ENCODE measurements at places on chromosomes 2 and 18.

DNA sequence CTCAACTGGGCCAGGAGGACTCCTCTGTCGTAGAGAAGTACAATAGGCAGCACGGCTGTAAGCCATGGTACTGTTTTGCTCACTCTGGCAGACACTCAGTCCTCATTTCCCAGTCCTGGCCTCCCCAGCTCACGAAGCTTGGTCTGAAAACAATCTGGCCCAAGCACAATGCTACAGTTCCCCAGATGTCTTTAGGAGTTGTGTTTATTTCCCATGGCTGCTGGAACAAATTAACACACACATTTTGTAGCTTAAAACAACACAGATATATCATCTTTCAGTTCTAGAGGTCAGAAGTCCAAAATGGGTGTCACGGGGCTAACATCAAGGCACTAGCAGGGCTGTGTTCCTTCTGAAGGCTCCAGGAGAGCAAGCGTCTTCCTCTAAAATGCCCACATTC is 13.0 kb downstream of the FABP1 start:
- no peak for DNase-seq

DNA sequence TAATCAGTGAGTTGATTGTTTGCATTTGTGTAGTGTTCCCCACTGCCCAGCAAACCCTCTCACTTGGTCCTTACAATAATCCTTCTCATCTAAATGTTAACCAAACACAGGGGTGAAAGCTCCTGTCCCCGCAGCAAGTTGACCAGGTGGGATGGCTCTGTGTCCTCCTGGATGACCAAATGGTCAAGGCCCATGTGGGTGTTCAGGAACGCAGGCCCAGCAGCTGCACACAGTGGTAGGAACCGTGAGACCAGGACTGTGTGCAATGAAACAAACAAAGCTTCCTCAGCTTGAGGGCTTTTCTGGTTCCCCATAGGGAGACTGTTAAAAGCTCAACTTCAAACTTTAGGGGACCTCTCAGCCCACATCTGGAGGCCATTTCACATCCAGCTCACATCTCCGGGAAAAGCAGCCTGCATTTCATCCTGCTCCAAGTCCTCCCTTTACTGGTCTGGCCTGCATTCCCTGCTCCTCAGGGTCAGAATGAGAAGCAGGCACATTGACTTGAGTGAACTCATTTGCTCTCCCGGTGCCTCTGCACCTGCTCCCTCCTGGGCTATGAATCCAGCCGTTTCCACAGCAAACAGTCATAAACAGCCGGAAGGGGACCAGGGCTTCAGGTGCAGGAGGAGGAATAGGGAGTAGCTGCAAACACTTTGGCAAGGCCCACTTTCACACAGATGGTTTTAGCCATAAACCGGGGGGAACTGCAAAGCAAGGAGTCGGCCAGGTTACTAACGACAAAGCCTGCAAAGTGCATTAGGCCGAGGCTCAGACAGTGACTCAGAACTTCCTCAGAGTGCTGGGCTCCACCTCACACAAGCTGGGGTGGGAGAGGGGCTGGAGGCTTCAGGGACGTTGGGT is 144.7 kb downstream of the CAPN13 start:
- peak; percentile 82 for DNase-seq

DNA sequence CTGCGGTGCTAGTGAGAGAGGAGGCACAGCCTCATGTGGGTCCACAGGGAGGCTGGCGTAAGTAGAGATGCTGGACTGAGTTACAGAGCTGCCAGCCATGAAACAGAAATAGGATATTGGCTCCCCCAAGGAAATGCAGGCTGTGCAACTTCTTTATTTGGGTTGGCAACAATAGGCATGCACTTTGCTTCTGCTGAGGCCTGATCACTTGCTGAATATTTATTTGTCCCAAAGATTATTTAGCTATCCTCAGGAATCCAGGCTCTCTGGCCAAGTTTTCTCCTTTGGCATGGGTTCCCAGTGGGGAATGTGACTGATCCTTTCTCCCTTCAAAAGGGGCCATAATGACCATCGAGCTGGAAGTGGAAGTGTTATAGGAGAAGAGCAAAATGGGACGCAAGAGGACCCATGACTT is 60.0 kb downstream of the MAPK4 start:
- DNase-seq: no peak

GRCh38 chr2:12504443-12504842 is 212.3 kb upstream of the TRIB2 start:
- DNase-seq: no peak

- DNase-seq: no peak
Observed at GRCh38 chr2:135168204-135168856, 116.2 kb downstream of the RAB3GAP1 start.

- no peak for DNase-seq
Observed at GRCh38 chr2:203033395-203033794, 18.7 kb downstream of the NBEAL1 start.

- no peak for DNase-seq
Observed at GRCh38 chr2:110853516-110853915, 121.1 kb downstream of the ACOXL start.

GRCh38 chr2:115560666-115561065 is 1118.2 kb downstream of the DPP10 start:
- DNase-seq: no peak

DNA sequence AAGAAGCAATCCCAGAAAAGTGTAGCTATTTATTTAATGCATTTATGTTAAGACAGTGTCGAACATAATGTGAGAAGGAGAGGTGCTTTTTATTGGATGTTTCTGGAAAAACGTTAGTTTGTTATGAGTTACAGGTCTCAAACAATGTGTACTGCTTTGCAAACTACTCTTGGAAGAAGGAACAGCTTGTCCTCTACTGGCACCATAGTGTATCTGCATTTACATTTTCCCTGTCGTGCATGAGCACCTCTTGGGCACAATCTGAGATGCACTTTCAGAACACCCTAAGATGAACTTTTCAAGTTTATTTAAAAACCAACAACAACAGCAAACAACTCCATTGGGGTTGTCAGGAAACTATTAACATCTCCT is 22.8 kb downstream of the CCNYL1 start:
- DNase-seq: no peak

DNA sequence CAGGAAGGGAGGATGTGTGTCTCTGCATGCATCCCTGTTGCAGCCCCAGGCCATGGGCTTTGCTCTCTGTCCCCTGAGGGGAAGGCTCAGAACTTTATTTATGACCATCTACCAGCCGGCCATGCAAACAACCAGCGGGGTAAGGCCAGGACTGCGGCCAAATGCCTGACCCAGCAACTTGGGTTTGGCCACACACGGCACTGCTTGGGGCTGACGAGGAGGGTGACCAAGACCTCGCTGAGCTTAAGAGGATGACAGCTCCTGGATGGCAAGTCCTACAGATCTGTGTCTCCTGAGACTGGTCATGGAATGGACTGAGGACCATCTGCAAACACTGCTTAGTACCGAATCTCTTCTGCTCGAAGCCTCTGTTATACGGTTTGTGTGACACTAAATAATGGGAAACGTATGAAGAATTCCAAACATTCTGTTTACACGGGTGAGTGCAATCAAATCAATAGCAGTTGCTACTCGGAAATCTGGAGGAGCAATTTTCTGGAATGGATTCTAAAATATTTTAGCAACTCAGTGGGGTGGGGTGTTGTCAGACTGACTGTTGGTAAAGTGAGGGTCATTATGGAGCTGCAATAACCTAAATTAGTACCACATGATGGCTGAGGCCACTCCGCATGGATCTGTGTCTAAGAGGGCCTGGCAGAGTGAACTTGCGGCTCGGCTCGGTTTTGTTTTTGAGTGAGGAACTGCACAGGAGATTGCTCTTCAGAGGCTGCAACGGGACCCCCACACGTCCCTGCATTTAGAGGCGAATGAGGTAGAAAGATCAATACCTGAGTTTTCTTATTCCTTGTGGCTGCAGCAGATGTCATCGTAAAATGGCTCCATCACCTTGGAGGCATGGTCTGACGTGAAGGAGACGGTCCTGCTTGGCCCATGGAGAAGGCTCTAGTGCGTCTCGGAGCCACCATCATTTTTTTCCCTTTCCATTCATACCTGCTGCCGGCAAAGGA is 26.6 kb downstream of the TMEM18 start:
- no peak for DNase-seq

DNA sequence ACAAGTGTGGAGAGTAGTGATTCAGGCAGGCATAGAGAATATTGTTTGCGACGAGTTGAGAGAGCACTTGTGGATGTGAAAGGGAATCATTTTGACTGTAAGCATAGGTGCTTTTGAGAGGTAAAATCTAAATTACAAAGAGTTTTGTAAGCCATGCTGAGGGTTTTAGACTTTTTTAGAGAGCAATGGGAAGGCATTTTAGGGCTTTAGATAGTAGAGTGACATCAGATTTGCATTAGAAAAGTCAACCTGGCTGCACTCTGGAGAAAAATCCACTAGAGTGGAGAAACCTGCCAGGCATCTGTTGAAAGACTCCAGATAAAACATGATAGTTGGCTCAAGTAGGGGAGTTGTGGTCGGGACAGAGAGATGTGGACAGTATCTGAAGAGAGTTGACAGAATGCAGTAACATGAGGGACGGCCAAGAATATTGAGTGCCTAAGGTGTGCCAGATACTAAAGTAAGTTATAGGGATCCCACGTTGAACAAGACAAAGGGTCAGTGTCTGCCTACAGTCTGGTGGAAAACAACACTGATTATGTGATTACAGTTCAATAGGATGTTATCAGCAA is 91.7 kb upstream of the MYO3B start:
- no peak for DNase-seq

- DNase-seq: no peak
Observed at GRCh38 chr2:105977212-105977611, 216.9 kb downstream of the UXS1 start.

DNA sequence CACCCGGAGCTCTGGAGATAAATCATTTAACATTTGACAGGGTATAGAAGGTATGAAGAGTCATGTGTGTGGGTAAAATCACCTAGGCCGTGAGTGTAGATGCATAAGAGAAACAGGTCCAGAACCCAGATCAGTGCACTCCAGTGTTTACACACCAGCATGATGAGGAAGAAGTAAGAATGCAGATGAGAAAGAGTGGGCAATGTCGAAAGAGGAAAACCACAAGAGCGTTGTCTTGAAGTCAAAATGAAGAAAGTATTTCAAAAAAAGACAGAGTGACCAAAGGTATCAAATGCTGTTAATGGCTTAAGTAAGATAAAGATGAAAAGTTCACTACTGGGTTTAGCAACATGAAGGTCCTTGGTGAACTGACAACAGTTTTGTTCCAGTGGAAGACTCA is 32.0 kb upstream of the PLB1 start:
- DNase-seq: no peak

DNA sequence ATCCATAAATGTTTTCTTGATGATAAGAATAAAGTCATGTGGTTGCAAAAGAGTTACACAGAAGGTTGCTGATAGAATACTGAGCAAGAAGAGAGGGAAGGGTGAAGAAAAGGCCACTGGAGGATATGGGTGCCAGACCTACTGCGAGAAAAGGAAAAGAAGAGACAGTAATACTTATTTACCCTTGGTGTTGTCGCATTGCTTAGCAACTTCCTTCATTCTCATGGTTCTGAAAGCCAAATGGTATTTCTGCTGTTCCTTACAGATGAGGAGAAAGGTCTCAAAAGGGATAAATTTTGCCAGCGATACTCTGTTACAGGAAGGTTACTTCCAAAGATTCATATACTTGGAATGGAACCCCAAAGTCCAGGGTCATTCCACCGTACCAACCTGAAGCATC is 62.5 kb downstream of the LHCGR start:
- DNase-seq: no peak

DNA sequence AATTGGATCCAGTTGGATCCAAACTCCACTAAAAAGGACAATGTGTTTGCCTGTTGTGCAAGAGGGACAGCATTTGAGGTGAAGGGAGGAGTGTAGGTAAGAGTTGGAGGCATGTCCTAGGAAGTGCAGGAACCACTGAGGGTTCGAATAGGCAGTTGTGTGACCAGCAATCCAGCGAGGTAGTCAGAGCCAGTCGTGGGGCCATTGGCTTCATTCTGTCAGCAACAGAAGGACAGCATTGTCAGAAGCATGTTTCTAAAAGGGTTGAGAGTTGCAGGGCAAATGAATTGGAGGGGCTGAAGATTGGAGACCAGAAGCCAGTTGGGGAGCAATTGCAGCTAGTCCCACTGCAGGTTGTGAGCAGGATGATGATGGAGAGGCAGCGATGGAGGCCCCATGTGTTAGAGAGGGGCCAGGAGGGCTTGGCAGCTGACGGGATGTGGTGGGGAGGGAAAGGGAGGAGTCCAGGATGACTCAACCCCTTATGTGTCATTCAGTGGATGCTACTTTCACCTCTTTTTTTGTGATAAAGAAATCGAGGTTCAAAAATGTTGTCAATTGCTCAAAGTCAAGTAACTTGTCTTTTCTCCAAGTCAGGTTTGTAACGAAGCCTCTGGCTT is 96.7 kb upstream of the SIX3 start:
- DNase-seq: no peak

GRCh38 chr18:3119401-3120341 is 100.1 kb downstream of the MYOM1 start:
- DNase-seq: no peak

GRCh38 chr2:125553768-125554167 is 1102.2 kb upstream of the GYPC start:
- DNase-seq: no peak

DNA sequence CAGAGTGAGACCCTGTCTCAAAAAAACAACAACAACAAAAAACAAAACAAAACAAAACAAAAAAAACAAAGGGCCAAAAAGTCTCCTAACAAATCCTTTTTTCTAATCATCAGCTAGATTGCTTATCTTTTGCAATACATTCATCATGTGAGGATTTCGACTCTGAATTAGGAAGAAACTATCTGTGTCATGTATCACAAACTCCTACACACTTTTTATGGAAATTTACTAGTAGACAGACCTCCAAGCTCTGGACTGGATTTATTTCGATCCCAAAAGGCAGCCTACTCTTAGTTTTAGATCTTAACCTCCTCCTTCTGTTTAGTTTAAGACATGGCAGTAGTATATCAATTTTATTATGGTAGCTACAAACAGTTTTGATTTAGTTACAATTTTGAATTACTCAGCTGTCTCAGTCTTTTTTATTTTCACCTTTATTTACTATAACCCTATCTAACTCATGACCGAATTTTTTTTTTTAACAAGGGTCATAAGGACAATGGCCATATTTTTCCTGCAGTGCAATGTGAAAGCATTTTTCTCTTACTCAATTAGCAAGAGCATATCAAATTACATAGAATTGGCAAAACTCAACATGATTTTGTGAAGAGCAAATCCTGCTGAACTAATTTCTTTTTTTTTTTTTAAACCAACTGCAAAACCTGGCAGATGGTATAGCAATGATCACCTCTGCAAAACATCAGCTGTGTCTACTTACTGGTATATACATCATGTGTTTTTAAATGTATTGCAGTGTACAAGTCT is 10.7 kb upstream of the CCDC88A start:
- no peak for DNase-seq

- DNase-seq: no peak
Observed at GRCh38 chr18:58895385-58895784, 30.7 kb downstream of the ZNF532 start.
